ENCODE measurements at places on chromosomes 3 and 15.

DNA sequence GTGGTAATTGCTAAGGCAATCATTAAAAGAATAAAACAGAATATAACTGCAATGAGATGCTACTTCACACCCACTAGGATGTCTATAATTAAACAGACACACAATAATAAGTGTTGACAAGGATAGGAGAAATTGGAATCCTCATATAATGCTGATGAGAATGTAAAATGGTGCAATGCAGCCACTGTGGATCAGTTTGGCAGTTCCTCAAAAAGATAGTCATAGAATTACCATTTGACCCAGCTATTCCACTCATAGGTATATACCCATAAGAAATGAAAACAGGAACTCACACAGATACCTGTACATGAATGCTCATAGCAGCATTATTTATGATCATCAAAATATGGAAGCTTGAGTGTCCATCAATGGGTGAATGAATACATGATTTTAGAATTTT is 9.6 kb upstream of the RNF111 start:
- DNase-seq, result no peak

GRCh38 chr3:66457252-66457651 is 43.6 kb downstream of the LRIG1 start:
- DNase-seq, result no peak

DNA sequence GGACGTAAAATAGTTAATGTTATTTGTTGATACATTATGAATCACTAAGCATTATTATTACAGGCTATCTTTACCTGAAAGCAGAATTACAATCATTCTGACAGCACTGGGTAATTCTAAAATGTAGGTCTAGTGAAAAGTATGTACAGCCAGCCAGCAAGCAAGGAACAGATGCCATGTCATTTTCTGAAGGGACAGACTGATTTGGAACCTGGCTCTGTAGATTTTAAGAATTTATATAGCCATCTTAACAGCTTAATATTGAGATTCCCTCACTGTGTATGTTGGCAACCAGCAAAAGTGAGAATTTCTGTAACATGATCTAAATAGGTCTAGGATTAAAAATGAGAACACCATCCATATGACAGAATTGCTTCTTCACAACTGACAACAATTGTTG is 359.4 kb downstream of the ZIC4 start:
- no peak for DNase-seq

- DNase-seq, result no peak
These were observed 396.1 kb upstream of the ATP11B start for GRCh38 chr3:182397164-182397563.

DNA sequence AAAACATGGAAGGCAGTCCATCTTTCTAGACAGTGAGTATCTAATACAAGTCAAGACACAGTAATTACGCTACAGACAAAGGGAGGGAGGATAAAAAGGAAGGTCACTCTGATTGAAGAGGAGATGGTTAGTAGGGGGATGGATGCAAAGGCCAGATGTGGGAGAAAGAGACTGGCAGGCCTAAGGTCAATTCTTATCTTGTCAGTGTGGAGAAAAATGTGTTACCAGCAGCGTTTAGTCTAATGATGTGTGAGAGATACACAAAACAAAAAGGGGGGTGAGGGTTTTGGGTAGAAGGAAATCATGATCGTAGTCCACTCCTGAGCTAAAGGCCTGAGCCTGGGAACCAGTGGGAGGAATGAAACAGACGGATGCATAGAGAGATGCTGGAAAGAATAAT is 46.7 kb downstream of the RFTN1 start:
- no peak for DNase-seq

DNA sequence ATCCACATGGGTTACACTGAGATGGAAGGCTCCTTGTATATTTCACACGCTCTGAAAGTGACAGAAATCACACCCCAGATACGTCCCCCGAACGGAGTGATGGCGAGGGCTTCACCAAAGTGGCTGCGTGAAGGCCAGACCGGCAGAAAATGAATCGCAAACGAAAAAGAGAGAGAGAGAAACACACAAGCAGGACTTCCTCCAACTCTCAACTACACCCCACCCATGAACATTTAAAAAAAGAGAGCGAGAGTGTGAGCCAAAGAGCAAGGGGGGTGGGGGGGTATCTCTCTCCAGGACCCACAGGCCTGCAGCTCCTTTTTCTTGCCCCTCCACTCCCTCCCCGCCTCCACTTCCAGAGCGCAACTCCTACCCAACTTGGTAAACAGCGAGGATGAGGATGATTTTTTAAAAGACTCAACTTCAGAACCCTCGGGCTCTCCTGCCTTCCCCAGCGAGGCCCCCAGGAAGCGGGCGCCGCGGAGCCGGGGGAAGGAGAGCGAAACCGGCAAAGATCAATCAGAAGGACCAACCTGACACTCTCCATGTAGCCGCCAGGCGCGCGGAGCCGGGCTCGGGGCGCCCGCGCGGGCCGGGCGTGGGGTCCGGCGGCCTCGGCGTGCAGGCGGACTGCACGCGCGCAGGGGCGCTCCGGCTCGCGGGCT is 519.1 kb downstream of the FOXP1 start:
- peak; percentile 57 for DNase-seq

DNA sequence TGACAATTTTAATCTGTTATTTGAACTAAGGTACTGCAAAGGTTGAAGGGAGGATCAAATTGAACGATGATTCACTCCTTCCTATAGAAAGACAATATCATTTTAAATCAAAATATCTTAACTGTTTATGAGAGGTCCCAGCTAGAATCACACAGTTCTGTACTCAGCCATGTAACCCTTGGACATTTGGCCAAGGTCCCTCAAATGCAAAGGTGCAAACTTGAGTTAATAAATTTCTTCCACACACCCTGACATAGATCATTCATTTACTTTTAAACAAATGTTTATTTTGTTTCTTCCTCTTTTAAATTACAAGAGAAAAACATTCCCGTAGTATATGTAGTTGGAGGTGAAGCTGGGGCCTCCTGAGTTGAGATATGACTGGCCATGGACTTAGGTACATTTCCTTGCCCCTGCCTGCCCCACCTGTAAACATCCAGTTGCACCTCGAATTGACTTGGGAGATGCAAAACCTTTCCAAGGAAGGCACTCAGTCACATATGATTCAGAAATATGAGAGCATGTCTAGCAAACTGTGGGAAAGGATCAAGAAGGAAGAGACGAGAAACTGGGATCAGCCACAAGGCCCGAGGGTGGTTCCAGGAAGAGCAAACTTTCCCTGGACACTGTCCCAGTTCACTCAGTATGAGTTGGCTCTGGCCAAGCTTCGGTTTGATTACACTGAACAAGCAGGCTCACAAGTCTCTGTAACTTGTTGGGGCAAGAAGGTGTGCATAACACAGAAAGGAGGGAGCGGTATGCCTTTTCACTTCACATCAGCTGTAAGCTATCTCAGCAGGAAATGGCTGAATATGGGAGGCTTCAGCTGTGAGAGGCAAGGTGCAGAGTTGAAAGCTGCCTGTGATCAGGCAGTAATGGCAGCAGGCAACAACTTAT is 6.7 kb downstream of the TNFSF10 start:
- no peak for DNase-seq

GRCh38 chr3:174651951-174652350 is 207.2 kb upstream of the NAALADL2 start:
- no peak for DNase-seq

DNA sequence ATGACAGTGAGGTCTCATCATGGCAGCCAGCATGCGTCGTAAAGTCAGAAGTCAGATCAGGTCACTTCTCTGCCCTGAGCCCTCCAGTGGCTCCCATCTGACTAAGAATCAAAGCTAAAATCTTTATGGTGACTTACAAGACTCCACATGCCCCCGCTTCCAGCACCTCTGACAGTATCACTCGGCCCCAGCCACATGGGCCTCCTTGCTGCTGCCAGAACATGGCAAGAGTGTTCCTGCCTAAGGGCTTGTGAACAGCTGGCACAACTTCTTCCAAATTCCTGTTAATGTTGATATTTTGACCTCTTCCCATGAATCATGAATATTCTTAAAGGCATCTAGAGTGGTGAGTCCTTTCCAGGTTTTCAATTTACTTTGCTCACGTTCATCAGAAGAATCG is 20.5 kb downstream of the POLR2M start:
- DNase-seq, result no peak

DNA sequence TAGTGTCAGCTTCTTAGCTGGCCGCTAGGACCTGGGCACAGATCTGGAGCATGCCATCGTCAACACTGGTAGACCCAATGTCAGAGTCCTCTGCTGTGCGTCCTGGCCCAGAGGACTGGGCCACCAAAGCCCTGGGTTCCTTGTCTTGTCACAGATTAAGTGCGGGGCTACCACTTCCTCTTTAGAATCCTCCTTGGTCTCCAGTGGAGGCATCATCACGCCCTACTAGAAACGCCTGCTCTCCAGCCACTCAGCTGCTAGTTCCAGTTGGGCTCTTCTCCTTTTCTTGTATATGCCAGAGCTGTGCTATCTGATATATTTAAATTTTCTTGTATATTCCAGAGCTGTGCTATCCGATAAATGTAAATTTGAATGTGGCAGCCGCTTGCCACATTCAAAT is 11.2 kb downstream of the PPCDC start:
- DNase-seq, result no peak

DNA sequence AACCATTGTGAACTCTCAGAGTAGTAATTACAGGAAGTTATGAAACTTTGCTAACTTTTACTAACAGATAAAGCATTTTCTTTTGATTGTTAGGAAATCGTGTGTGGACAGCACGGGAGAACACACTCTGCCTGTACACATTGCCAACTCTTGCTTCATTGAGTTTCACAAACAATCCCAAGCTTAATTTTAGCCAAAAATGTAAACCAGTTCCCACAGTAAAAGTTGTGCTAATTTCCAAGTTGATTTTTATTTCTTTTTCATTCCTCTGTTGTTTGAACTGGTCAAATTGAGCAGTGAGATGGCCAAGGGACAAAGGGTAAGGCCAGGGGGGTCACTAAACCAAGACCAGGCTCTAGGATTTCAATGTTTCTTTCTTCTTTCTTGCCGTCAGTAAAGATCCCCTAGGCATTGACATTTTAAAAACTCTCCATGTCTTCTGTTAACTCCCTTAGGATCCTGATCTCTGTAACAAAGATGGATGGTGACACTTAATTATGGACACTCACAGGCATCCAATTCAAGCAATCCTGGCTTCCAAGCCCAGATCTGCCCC is 414.9 kb downstream of the RBMS3 start:
- no peak for DNase-seq

GRCh38 chr3:4343258-4343657 is 40.1 kb downstream of the SETMAR start:
- no peak for DNase-seq

- DNase-seq, result peak; percentile 76
These were observed 7.3 kb upstream of the HEG1 start for GRCh38 chr3:125062904-125063618.

DNA sequence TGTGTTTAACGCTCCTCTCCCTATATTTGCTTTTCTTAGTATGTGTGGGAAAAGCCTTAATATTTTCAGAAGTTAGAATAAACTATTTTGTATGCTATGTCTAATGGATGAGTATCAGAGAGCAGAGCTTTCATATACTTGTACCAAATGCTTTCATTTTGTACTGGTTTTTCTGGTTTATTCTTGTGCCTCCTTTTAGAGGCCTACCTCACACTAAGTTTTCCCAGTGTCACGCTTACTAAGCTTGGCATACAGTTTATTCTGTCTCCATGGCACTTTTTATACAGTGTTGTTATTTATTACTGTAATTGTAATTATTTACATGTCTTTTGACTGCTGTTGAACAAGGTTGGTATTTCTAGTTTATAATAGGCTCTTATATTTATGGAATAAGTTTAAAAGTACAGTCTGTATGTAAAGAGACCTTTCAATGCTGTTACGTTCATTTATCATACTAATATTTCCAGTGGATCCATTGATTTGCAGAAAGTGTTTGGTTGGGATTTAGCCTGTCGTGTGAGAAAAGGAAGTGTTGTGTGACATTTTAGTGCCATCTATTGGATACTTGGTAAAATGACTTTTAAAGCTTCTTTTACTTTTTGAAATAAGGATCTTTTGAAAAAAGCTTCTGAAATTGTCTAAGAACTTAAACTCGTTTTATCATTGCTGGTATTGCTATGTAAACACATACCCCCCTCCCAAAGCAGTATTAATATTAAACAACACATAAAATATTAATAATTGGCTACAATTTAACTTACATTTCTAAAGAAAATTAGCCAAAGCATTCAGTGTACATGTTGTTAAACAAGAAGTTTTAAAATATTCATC is 5.2 kb upstream of the EBLN2 start:
- peak; percentile 46 for DNase-seq

- no peak for DNase-seq
These were observed 29.9 kb upstream of the NOX5 start for GRCh38 chr15:68984586-68984985.

- peak; percentile 49 for DNase-seq
These were observed 753 bp downstream of the EPHB1 start for GRCh38 chr3:134795746-134796280.

DNA sequence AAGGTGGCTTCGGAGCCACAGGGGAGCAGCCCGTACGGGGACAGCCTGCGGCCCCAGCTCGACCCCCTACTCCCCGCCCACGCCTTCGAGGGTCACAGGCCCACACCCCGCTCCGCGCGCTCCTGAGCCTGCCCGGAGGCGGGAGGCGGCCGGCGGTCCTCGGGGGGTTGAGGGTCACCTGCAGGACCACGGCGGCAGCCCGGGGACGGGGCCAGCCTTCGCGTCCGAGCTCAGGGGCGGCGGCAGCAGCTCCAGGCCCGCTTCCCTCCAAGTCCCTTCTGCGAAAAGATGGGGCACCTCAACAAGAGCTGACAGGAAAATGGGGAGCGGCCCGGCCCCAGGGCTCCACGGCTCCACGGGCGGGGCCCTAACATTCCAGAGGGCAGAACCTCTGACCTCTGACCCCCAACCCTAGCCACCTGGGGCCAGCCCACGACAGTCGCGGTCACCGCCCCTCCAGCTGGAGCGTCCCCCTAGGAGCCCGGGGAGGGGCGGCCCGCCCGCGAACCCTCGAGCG is 428 bp downstream of the LYSMD4 start:
- peak; percentile 33 for DNase-seq

- peak; percentile 8 for DNase-seq
These were observed 193.9 kb downstream of the DTWD1 start for GRCh38 chr15:49814709-49815108.

- DNase-seq, result no peak
These were observed 33.9 kb downstream of the FSTL1 start for GRCh38 chr3:120416868-120417267.

DNA sequence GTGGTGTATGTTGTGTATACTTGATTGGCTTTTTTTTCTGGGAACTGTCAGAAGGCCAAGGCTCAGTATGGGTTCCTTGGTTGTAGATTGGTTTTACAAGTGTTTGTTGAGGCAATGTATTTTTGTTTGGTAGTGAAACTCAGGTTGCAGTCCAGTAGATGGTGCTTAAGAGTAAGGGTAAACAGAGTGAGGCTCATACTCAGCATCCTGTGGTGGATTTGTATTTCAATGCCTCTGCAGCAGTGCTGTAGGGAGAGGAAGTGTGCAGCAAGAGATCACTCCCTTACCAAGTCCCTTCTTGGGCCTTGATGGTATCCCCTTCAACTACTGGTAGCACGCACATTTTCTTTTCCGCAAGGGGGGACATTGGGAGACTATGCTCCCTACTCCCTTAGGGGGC is 428.5 kb upstream of the CNTN3 start:
- peak; percentile 36 for DNase-seq
